IMR-90 (cell line): ENCODE measurements at places on chromosomes 1 and 21. TPM values are rescaled to one million over a fixed set of nuclear protein-coding genes. Genes with fewer than 3 reads are reported as not detected.

DNA sequence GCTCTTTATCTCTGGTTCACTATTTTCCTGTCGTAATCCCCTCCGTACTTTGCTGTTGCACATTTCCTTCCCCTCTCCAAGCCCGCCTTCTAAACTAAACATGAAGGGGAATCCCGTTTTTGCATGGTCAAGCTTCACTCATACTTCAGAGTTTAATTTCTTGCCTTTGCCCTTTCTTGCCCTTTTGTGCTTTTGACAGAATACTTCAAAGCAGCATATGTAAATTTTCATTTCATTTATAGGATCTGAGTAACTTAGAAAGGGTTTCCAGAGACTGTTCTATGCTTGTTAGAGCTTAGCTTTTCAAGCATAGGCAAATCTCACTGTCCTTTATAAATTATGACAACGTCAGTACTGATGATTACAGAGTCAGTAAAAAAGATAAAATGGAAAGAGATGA lies 27.7 kb downstream of the SPATA45 start:
- DNase-seq: peak; percentile 26

- no peak for DNase-seq
Measured at GRCh38 chr21:30426731-30427130, 1.0 kb upstream of the KRTAP13-3 start.

GRCh38 chr1:223311826-223312225 lies 52.1 kb downstream of the SUSD4 start:
- no peak for DNase-seq

Gene ARID4B
- 16.0 and 23.9 TPM in 2 replicates for total RNA-seq

GRCh38 chr1:227766015-227766634 lies 30.9 kb downstream of the SNAP47 start:
- peak; percentile 33 for DNase-seq
